T-cell (primary cell): ENCODE measurements at places on chromosomes 6 and 20.

GRCh38 chr6:105014448-105014847, 57.5 kb downstream of the LIN28B start:
- no peak for DNase-seq

- no peak for DNase-seq
These were observed 211.1 kb upstream of the PRDM1 start for GRCh38 chr6:105874835-105875626.

DNA sequence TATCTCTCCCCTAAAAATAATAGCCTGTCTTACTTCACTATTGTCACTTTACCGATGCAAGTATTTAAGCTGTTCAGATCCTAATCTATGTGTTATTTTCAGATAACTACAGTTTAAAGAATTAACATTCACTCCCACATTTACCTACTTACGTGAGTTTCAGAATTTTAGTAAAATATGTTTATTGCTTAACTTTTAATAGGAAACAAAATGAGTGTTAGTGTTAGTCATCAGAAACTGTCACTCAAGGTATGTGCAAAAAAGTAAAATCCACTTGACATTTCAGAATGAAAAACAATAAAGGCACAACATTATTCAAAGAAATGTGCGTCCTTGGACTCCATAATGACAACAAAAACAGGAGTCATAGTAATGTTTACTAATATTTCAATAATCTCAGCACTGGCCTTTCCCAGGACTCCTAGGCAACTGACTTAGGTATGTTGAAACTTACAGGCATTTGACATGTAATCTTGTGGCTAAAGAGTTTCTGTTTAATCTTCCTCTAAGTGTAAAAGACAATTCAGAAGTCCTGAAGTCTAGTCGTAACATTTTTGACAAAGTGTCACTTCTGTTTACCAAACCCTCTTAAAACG, 4.5 kb downstream of the ATXN1 start:
- no peak for DNase-seq

DNA sequence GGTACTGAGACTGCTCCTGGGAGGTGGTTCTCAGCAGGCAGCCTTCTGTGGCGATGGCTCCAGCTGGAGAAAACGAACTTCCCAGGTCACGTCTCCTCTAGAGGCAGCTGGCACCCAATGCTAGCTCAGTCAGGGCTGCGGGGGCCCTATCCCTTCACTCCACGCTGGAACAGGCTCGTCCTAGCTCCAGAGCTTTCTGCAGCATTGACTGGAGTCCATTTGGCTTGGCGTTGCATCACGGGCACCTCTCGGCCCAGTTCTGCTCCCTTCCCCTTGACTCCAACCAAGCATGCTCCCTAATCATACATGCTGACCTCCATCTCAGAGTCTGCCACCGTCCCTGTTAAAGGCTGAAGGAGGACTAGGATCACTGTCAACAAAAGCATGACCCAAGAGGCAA, 5.9 kb upstream of the IRF4 start:
- no peak for DNase-seq

GRCh38 chr6:157092736-157093135, 230.6 kb downstream of the TMEM242 start:
- DNase-seq = no peak

DNA sequence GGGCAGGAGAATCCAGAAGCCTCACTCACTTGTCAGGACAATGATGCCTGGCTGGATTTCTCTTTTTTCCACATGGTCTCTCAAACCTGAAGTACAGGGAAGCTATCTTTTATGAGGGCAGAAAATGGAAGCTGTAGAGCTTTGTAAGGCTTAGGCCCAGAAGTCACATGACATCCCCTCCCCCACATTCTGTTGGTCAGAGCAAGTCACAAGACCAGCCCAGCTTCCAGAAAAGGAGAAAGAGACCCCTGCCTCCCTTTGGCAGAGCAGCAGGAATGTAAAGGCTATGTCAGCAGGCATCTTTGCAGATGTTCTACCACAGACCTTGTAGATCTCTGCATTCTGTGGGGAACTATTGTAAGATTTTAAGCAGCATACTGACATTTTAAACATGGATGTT, 245.5 kb downstream of the SLC35F1 start:
- DNase-seq = no peak

GRCh38 chr6:16850681-16851026, 89.4 kb upstream of the ATXN1 start:
- DNase-seq = no peak

DNA sequence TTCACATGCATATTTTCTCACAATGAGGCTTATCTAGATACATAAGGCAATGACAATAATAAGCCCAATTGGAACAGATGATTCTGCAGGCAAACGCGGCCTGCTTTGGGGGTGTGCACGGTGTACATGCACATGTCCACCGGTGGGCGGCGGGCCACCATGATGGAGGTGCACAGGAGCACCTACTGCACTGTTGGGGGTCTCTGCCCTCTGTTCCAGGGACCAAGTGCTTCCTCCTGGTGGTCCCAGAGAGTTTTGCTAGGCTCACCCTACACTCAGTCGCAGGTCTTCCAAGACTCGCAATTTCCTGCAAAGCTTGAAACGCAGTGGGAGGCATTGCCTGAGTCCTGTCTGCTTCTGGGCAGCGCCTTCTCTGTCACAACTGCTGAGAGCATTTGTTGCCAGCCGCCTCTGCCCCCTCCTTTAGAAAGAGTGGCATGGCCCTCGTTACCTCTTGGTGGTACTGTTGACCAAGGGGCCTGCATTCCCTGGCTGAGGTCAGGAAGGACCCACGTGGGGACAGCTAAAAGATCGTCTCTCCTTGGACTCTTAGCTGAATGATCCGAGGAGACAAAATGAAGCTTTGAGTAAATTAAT, 135.3 kb downstream of the ERMARD start:
- no peak for DNase-seq
